ENCODE measurements at places on chromosomes 3 and 15.

GRCh38 chr3:18044971-18045880 lies 302.8 kb upstream of the TBC1D5 start:
- DNase-seq: peak; percentile 6

DNA sequence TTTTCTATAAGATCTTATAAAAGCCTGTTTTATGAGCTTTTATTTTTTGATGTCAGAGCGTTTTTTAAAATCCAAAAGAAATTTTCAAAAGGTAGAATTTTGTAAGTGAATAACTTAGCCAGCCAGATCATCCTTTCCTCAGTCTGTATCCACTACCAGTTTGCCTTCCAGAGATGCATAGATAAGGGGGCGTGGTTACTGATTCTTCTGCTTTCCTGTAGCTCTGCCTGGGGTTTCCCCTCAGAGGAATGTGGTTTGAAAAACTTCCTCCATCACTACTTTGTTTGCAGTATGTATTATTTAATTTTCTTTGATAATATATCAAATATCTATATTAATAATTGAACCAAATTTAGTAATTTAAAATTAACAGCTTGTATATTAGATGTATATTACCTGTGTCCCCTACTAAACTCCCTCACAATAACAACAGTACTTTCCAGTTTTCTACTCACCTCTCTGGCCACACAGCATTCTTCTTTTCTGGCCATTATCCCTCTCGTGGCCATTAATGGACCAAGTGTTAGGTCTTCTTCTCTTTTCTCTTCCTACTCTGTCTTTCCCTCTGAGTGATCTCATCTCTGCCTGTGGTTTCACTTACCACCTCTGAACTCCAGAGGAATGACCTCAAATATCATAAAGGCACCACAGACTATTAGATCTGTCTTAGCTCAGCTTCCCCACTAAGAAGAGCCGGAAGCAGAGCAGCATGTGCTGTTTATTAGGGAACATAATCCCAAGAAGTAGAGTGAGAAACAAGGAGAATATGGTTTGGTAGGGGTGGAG lies 239.7 kb downstream of the UBE2E2 start:
- DNase-seq: no peak

GRCh38 chr3:163878396-163878795 lies 1199.9 kb downstream of the SI start:
- DNase-seq: no peak

DNA sequence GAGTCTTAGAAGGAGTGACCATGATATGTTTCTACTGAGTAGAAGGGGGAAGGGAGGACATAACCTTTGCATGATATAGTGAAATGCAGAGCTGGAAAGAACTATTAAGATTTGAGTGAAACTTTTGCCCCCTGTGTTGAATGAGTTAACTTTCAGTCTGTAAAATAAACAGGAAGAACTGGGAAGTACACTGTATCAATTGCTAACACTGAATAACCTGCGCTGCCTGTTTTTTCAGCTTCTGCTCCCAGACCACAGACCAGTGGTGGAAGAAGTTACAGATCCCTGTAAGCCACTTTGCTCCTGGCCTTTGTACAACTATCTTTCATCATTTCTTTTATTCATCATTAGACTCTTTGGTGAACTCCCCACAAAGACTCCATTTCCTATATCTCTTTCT lies 3.6 kb upstream of the LRCH3 start:
- peak; percentile 58 for DNase-seq

GRCh38 chr15:50183112-50183794 lies 1.3 kb downstream of the SLC27A2 start:
- DNase-seq: no peak

GRCh38 chr3:4580346-4581123 lies 87.4 kb downstream of the ITPR1 start:
- no peak for DNase-seq

GRCh38 chr3:127212231-127212630 lies 19.3 kb downstream of the PRR23E start:
- DNase-seq: no peak

DNA sequence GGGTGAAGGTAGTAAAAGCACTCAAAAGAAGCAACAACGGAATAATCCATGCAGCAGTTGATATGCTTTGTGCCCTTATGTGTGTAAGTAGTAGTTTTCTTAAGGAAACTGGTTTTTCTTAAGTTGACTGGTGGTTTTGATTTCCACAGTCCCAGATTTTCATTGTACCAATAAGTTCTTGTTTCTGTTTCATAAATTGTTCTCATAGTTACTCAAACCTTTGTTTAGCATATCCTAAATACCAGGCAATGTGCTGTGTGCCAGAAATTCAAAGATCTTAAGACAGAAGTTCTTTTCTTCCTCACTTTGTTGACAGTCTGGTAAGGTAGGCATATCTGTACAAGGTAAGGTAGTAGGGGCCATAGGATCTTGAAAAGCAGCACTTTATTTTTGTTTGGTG lies 40.0 kb downstream of the DNAJC13 start:
- DNase-seq: no peak

DNA sequence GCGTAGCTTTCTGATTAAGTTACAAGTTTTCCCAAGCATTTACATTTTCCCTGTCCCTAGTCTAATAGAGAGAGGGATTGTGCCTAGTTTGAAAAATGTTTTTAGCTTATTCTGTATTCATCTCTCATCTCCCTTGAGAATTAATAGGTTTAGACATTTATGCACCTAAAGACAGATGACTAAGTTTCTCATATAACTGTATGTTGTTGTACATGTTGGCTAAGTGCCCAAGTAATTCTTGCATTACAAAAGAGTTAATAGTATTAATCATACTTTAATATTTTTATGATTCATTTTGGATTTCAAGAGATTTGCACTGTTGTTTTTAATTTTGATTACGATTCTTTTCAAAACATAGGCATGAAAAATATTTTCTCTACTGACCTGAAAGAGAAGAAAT lies 109.0 kb upstream of the TBL1XR1 start:
- no peak for DNase-seq

DNA sequence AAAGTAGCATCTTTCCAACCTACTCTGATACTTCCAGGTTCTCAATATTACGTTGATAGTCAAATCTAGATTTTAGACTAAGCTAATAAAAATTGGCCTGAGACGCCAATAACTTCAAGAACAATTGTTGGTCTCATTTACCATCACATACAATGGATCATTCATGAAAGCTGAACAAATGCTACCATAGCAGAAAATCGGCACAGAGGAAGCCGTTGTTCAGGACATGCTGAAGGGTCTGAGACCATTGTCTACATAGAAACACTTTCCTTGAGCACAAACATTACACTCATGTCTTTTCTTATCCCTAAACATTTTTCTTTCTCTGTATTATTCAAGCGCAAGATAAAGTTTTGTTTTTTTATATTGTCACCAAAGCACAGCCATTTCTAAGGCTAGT lies 37.2 kb upstream of the FHIT start:
- DNase-seq: no peak

GRCh38 chr3:184289426-184289938 lies 9.6 kb upstream of the PSMD2 start:
- DNase-seq: peak; percentile 15

DNA sequence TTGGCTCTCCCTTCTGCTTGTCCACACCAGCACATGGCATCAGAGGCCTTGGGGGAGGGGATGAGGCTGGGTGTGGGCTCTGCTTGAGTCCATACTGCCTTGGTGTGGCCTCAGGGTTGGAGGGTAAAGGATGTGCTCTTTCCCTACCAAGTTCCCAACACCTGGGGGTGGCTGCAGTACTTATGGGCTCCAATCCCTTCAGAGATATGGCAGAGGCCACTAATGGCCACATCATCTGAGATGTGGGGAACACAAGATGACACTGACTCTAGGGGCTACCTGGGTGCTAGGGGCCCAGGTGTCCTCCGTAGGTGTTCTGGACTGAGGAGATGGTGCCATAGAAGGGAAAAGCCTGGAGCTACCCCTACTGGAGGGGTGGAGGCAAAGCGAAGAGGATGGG lies 6.9 kb downstream of the CXCR6 start:
- DNase-seq: no peak

GRCh38 chr15:33157371-33158037 lies 37.0 kb downstream of the FMN1 start:
- no peak for DNase-seq

DNA sequence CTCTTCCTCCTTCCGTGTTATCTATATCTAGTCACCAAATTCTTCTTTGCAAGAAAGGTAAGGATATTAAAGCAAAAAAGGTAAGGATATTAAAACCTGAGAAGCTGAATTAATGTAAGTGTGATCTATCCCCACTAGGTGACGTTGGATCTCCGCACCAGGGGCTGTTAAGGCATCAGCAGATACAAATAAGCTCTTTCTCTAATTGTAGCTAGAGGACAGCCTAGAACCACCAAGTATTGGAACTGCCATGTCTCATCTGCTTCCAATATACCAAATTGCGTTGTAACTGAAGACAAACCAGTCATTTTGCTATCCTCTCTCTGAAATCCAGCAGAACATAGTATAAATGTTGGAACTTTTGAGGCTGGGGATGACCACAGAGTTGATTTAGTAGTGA lies 471.2 kb upstream of the TGFBR2 start:
- no peak for DNase-seq

- no peak for DNase-seq
Measured at GRCh38 chr3:140292170-140292569, 357.2 kb downstream of the CLSTN2 start.

- no peak for DNase-seq
Measured at GRCh38 chr3:159987291-159987711, 1.3 kb upstream of the IL12A start.

DNA sequence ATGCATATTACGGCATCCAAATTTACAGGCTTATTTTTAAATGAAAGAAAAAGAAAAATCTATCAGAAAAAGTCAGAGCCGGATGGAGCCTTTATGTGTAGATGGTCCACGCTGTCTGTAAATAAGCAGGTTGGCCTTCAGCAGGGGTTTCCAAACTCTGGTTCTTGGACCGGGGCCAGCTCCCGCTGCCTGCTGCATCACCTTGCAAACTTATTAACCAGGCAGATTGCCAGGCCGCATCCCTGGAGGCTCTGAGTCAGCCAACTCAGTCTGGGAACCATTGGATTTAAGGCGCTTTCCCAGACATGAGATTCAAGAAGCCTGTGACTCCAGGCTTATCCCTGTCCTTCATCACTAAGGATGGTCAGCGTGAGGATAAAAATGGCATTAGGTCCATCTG lies 212.4 kb downstream of the OPA1 start:
- DNase-seq: peak; percentile 79

GRCh38 chr3:99548674-99549073 lies 89.7 kb upstream of the COL8A1 start:
- no peak for DNase-seq

- peak; percentile 83 for DNase-seq
Measured at GRCh38 chr3:71542521-71543370, 40.8 kb downstream of the FOXP1 start.

DNA sequence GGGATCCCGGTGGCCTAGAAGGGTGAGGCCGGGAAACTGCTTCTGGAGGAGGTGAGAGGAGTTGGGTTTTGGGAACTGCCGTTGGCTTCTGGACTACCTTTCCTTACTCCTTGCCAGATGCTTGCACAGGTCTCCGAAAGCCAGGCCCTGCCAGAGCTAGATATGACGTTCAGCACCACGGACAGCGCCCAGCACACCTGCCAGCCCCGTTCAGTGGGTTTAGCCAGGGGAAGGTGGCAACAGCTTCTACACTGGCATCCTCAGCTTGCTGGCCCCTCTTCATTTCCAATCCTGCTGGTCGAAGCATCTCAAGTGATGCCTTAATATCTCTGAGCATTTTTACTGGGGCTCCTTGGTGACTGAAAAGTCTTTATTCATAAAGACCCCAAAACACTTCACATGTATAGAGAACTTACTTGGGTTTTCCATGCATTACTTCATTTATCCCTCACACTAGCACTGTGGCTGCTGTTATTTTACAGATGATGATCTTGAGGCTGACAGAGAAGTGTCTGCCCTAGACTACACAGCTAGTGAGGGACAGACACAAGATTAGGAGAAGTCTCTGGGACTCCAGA lies 21.9 kb downstream of the HCN4 start:
- peak; percentile 41 for DNase-seq

DNA sequence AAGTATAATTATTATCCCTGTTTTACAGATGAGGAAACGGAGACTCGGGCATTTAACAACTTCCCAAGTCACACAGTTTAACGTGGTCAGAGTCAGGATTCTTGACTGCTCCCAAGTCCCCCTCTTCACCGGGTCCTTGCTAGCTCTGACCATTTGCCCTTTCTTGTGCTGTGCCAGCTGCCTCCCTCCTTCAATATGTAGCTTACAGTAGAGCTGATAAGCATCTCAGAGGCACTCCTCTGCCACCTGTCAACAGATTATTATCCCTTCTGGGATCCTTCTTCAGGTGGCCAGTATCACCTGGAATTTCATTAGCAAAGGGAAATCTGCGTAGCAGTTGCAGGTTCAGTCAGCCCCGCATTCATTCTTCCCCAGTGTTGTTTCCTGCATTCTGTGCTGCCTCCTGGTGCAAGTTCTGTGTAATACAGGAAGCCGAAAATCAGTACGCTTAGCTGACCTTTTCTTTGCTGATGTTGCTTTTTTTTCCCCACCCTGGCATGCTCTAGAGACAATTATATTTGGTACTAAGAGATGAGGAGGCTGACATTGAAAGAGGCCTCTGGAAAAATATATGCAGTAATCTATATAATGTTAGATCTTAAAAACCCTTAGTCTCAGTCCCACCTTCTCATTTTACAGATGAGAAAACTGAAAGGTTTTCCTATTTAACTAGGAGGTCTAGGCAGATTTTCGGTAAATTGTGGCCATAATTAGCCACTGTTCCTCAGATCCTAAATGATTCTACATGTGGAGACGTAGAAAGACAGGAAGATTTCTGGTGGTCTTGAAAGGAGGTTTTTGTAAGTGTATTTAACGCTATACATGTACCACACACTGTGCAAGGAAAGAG lies 24.8 kb downstream of the TMOD2 start:
- DNase-seq: no peak

- no peak for DNase-seq
Measured at GRCh38 chr3:86554383-86554782, 436.6 kb downstream of the VGLL3 start.

- peak; percentile 81 for DNase-seq
Measured at GRCh38 chr3:56467108-56467507, 1.2 kb downstream of the ERC2 start.

DNA sequence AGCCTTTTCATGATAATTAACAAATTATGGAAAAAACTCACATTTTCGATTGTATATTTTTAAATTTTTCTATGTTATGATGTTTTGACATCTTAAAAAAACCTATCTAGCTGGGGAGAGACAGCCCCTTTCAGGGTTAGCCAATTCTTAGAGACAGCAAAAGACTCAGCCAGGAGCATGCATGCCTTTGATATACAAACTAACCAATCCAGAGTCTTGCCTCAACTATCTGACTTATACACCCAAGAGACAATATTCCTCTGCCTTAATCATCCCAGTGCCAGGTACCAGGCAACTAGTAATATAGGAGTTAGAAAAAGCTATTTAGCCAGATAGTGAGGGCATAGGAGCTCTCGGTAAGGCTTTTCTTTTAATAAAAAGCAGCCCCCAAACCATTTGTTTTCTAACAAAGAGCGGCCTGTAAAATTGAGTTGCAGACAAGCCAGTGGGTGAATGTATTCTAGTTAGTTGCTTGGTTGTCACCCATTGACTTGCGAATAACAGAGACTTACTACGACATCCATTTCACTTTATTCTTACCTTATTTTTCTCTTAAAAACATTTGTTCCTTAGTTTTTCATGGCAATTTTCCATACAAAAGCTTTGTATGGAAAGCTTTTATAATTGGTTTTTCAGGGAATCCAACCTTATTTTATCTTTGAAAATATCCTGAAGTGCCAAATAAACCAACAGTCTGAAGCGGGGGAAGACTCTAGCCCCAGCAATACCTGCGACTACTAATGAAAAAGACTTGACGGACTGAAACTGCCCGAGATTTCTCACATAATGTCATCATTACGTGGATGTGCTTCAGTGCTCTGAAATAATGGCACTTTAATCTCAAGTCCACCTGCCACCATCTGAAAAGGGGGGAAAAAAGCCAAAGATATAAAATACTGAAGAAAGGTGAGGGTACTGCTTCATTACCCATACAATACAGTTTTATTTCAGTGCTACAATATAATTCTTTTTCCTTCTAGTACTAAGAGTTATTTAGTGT lies 64.6 kb upstream of the ATP2C1 start:
- DNase-seq: no peak
